ENCODE measurements at places on chromosomes 12 and 14.

DNA sequence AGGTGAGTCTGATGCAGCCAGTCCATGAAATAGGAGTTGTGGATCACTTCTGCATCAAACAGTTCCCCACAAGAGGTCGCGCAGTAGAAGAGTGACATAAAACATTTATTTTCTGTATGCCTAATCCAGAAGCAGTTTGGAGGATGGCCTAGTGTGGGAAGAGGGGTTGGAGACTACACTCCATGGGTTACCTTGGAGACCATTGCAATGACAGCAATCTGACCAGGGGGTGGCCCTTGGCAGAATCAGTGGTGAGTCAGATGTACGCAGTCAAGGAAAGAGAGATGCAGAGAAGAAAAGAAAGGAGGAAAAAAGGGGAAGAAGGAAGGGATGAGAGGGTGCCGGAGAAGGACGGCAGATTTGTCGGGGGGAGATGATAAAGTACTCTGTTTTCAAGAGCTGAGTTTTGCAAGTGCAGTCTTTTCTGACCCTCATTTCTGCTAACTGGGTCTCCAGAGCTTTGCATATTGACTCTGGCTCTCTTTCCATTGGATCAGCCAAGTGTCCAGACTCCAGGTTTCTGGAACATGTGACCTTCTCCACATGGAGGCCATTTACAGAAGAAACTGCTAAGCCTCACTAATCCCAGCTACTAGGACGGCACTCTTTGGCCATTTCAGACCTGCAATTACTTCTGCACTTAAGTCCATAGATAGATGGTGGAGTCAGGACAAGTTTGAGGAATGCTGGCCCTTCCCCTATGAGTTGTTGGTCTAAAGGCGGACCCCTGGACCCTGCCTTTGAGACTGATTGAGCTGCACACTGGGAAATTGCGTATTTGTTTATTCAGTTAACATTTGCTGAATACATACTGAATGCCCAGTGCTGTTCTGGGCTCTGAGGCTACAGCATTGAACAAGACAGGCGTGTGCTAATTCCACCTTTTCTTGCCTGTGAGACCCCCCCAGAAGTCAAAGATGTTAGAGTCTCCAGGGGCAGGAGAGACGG is 424.2 kb downstream of the BCL11B start:
- no peak for DNase-seq

DNA sequence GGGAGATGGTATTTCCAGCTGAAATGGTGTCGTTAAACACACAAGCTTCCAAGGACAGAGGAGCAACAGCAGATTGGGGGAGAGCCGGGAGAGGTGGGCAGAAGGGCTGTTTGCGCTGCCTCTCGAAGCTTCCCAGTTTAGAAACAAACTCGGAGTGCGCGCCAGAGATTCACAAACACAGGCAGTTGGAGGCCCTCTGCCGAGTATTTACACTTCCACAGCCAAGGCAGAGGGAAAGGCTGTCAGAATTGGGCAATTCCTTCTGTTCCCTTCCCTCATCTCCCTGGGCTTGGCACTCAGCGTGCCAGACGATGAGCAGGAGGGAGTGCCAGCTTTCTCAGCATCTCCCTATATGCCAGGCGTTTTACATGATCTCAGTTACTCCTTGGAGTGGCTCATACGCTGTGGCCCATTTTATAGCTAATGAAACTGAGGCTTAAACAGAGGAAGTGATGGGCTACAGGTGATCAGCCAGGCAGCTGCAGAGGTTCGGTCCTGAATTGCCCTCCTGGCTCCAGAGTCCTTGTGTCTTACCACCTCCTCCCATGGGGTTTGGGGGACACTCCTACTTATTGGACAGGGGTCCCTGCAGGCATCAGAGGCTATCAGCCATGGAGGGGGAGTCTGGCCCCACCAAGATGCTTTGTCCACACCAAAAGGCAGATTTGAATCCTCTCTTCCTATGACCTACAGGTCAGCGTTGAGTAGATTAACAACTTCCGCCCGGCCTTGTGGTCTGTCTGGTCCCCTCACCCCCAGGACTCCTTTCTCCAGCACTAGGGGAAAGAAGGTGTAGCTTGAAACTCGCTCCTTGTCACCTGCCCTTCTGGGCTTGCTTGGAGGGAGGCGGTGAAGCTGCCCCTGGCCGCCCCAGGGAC is 3.1 kb downstream of the FAM222A start:
- no peak for DNase-seq

- no peak for DNase-seq
These were observed 44.1 kb downstream of the WSCD2 start for GRCh38 chr12:108173160-108173559.

GRCh38 chr12:106710143-106710893 is 64.2 kb upstream of the RIC8B start:
- no peak for DNase-seq

DNA sequence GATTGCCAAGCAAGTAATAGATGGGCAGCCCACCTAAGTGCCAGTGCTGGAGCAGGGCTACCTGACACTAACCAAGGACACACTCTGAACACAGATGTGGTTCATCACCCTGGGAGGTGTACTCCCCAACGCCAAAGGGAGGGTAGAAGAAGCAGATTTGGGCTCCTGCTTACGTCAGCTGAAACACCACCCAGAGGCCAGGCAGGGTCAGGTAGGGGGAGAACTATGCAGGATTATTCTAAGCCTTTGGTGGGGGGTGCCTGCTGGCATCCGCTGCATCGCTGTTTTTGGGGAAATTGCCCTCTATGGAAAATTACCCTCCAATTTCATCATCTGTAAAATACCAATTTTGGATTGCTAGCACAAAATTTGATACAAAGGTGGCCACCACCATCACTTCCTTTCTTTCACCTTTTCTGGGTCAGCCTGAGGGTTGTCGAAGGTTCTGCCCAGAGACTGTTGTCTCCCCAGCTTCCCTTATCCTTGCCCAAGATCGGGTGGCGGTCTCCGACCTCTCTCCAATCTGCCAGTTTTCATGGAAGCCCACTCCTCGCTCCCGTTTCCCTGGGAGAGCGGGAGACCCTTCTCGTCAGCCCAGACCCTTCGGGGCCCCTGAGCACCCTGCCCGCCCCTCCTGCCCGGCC is 535 bp downstream of the BIN2 start:
- peak; percentile 67 for DNase-seq

DNA sequence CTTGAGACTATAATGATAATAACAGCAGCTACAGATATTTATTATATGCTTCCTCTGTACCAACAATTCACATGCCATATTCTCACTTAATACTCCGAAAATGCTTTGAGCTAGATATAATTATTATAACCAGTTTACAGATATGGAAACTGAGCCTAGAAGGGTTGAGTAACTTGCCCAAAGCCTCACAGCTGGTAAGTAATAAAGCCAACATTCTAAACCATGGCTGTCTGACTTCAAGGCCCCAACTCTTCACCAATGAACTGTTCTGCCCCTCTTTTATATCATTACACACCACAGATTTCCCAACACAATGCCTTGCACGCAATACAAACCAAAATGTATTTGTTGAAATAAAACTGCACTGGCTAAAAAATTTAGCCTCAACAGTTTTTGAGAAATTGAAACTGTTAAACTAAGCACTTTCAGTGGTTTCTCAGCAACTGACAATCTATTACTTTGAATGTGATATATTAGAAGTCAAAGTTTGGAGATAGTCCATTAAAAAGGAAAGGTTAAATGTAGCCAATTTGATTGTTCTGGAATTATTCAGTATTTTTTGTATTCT is 222.5 kb upstream of the ARHGAP5 start:
- no peak for DNase-seq

DNA sequence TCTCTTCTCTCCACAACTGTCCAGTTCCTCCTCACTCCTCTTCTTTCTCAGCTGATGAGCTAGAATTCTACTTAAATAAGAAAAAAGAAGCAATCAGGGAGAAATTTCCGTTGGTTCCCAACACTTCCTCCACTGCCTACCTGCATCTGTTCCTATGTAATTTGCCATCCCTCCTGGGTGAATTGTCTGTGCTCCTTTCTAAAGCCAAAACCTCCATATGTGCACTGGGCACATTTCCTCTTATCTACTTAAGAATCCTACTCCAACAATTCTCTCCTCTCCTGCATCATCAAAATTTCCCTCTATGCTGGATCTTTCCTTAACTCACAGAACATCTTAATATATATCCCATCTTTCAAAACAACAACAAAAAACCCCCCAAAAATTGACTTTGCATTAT is 35.2 kb downstream of the GPR65 start:
- no peak for DNase-seq

DNA sequence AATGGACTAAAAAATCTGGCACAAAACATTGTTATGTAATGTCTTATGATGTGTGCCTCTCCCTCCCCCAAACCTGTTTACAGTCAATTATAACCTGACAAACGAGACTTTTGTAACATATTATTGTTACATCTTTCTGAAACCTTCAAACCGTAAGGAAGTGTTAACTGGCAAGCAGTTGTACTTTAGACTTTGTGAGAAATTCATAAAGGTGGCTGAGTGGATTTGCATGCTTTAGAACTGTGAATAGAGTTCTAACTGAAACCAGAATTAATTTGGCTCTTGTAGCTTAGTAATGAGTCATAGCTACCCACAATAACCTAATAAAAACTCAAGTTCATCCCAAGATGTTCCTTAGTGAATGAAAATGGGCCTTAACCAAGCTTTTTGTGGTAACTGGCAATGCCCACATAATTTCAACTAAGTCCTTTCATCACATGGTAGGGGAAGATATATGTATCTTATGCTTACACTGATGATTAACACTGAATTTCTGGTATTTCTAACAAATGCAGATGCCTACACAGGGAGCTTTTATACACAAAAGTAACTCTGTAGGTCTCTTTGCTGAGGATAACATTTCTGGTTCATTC is 29.7 kb downstream of the RAD9B start:
- no peak for DNase-seq

DNA sequence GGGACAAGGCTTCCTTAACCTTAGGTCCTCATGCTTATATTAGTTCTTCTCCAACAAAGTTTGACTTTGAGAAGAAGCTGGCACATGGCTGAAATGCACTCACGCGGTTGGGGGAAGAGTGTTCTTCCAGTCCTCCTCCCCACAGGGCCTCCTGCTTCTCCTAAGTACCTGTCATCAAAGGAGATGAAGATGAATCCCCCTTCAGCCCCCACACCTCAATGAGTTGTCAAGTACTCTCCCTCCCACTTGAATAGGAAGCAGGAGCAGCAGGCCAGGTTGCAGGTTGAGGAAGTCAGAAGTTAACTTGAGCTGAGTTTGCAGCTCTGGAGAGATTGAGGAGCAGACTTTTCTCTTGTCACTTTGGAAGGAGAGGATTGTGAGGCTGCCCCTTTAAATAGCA is 2.9 kb upstream of the PDE1B start:
- no peak for DNase-seq

DNA sequence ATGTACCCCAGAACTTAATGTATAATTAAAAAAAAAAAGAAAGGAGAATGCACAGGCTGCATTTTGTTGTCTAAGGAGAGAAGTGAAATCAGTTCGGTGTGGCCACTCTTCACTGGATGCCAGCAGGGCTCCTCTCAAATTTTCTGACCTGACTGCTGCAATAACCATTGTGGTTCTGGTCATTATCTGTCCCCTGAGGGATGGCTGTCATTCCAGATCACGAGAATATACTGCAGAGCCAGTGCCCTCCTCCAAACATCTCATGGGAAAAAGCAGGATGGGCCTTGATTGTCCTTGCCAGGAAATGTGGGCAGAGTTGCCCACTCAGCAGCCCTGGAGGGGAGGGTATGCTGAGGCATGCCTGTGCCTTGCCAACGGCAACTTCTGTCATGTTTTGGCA is 139.1 kb downstream of the SLC8A3 start:
- DNase-seq, result no peak

DNA sequence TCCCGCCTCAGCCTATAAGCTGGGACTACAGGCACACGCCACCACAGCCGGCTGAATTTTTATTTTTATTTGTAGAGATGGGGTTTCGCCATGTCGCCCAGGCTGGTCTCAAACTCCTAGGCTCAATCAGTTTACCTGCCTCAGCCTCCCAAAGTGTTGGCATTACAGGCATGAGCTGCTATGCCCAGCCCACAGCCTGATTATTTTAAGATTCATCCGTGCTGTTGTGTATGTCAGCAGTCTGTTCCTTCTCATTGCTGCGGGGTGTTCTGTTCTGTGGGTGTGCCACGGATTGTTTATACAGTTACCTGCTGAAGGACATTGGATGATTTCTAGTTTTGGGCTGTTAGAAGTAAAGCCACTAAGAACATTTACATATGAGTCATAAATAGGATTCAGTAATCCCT is 9.6 kb upstream of the EP400 start:
- DNase-seq, result no peak

GRCh38 chr12:49294804-49295081 is 204 bp upstream of the PRPH start:
- no peak for DNase-seq

DNA sequence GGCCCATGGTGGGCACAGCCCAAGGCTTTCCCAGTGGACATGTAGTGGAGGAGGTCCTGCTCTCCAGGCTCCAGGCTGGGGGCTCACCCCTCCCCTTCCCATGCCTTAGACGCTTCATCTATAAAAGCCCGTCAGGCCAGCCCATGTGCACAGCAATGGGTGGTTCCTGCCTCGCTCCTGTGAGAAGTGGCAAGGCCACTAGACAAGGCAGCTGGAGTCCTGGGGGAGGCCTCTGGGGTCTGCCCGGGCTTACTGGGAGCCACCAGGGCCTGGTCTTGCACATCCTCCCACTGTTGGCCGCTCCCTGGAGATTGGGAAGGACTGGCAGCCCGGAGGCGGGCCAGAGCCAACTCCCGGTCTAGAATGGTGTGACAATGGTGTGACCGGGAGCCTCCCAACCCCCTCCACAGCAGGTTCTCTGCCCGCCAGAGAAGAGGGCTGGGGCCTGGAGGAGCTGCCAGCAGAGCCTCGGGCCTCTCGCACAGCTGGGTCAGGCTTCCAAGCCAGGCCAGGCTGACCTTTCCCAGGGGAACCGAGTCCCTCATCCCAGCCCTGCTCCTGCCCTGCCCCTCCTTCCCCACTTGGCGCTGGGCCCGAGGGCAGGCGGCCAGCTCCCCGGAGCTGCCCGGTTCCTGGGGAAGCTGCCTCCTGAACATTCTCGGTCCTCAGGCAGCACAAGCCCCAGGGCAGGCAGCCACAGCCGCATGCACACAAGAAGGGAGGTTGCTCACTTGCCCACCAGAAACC is 97.9 kb downstream of the RFLNA start:
- DNase-seq, result no peak

DNA sequence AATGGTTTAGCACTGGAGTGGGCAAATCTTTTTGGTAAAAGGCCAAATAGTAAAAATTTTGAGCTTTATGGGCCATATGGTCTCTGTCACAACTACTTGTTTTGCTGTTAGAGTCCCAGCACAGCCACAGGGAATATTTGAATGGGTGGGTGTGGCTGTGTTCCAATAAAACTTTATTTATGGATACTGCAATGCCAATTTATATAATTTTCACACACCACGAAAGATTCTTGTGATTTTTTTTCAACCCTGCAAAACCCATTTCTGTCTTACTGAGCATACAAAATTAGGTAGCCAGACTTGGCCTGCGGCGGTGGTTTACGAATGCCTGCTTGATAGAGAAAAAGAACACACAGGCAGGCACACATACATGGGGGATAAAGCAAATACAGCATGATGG is 28.3 kb downstream of the TMEM120B start:
- no peak for DNase-seq

- no peak for DNase-seq
These were observed 19.1 kb upstream of the DGLUCY start for GRCh38 chr14:91094772-91095171.

Measured in stimulated activated CD8-positive, alpha-beta memory T cell treated with anti-CD3 and anti-CD28 coated beads, Interleukin-4, amount 100 ng/mL, for 48 hours (primary cell).